Motor neuron (in vitro differentiated cells): ENCODE measurements at places on chromosomes 6 and 20. TPM values are rescaled to one million over a fixed set of nuclear protein-coding genes. Genes with fewer than 3 reads are reported as not detected.
A peak's percentile ranks its signal among the peaks of the same experiment; 100 is the strongest.

PGC gene
- 0.14 TPM in 1 of 2 replicates, not detected in the other for total RNA-seq

APCDD1L gene
- total RNA-seq, result 0.23 and 0.41 TPM in 2 replicates

BAG2 gene
- 2.6 and 2.8 TPM in 2 replicates for total RNA-seq

PLTP gene
- 30.7 TPM in 2 replicates for total RNA-seq

GHRH gene
- total RNA-seq, result not detected in 2 replicates

C2 gene
- total RNA-seq, result 3.8 and 4.0 TPM in 2 replicates

SLC32A1 gene
- 0.96 TPM in 1 of 2 replicates, not detected in the other for total RNA-seq

SMLR1 gene
- 2.1 TPM in 2 replicates for total RNA-seq

COL19A1 gene
- 0.45 and 1.5 TPM in 2 replicates for total RNA-seq

SCGN gene
- total RNA-seq, result 2.3 and 2.5 TPM in 2 replicates

DNA sequence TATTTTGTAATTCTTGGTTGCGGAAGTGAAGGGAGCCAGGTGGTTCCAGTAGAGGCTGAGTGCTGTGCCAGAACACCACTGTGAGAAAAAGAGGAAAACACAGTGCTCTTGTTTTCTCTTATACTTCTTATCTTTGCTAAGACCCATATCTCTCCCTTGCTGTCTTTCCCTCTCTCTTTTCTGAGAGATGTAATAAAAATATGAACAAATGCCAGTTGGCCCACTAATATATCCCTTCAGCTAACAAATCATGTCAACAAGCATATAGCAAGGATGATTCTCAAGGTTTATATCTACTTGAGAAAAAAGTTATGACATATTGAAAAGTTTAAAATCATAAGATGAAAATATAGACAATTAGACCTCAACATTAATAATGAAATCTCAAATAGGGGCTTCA, 758.3 kb downstream of the HDGFL1 start:
- no peak for ATAC-seq

GRCh38 chr6:89458704-89459103, 25.8 kb downstream of the ANKRD6 start:
- ATAC-seq, result no peak

DNA sequence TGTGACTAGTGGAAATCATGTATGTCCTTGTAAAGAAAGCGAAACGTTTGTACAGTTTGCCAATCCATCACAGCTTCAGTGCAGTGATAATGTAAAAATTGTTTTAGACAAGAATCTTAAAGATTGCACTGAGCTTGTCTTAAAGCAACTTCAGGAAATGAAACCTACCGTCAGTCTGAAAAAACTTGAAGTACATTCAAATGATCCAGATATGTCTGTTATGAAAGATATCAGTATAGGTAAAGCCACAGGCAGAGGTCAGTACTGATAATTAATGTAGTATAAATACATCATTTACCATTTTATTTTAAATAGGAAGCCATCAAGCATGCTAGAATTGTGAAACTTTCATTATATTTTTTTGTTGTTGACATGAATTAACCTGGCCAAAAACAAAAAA, 60.9 kb upstream of the SMIM8 start:
- no peak for ATAC-seq

- ATAC-seq, result peak; percentile 22
Measured at GRCh38 chr6:106751501-106752252, 122.3 kb downstream of the QRSL1 start.

DNA sequence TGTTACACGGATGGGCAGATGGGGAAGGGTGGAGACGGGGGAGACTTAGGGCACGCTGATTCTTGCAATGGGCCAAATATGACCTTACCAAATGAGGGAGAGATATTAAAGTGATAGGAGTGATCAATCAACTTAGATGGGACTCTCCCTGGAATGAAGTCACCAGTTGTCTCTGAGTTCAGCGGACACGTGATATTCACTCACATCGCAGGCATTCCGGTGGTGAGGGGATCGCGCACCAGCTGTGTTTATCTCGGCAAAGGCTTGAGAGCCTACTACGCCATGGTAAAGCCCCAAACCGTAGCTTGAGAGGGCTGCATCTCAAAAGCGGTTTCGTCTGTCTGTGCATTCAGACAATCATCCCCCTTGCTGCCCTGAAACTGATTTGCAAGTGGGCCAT, 5.5 kb downstream of the BMP7 start:
- peak; percentile 69 for ATAC-seq

DNA sequence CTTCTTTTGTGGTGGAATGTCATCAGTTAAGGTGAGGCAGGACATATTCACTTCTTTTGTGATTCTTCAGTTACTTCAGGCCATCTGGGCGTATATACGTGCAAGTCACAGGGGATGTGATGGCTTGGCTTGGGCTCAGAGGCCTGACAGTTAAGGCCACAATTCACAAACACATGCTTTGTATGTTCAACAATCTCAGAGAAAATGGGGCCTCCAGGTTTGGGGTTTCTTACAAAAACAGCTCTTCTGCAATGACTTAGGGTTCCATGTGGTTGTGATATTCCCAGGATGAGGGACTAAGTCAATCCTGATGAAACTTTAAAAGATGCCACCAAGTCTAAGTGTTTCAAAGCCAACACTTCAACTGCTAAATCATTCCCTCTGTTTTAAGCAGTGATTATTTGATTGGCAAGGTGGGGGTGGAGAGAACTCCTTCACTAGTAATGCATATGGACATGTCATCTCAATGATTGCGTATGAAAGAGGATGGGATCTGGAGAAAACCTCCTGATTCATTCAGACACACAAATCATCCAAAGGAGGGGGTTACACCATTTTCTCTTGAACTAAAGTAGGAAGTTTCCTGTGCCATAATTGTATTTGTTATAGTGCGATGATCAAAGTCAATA, 41.7 kb upstream of the HEY2 start:
- no peak for ATAC-seq

GRCh38 chr20:51711426-51711825, 56.8 kb downstream of the ATP9A start:
- ATAC-seq, result no peak

- ATAC-seq, result no peak
Measured at GRCh38 chr6:170026751-170027646, 263.9 kb downstream of the DLL1 start.

DNA sequence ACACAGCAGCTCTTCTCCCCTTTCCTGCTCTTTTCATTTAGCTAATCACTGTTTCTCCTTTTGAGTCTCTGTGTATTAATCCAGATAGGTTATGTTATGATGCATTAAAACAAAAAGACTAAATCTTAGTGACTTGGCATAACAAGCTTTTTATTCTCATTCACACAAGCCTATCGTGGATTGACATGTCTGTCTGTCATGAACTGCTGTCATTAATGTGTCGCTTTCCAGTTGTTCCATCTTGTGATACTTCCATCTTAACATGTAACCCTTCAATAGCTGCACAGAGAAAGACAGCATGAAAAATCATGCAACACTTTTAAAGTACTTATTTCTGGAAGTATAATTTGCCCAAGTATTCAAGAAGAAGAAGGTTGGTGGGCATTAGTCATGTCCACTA, 128.7 kb downstream of the GRIK2 start:
- no peak for ATAC-seq

- ATAC-seq, result peak; percentile 92
Measured at GRCh38 chr6:138397128-138398122, 6.6 kb upstream of the HEBP2 start.

GRCh38 chr6:154515826-154516225, 5.3 kb upstream of the CNKSR3 start:
- ATAC-seq, result peak; percentile 43

DNA sequence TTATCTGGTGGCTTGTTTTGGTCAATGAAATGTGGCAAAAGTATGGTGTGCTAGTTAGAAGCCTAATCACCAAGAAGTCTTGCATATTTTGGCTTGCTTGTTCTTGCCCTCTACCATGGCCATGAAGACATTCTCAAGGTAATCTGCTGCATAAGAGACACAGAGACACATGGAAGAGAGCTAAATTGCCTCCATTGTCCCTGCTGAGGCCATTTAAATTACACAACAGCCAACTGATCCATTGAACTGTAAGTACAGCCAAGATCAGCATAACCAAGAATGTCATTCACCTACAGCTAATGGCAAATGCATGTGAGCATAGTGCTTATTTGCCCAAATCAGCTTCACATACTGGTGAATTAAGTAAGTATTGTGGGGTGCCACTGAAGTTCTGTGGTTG, 603.8 kb downstream of the FRK start:
- no peak for ATAC-seq

DNA sequence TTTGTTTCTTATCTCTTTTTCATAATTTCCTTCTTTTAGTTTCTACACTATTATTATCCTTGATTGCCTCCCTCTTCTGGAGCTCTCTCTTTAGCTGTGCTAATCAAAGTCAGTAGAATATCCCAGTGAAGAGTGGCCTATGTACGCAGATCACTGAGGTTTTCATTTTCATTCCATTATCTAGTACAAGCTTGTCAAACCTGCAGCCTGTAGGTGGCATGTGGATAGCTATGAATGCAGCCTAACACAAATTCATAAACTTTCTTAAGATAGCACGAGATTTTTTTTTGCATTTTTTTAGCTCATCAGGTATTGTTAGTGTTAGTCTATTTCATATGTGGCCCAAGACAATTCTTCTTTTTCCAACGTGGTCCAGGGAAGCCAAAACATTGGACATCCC, 825.7 kb upstream of the MAP3K7 start:
- no peak for ATAC-seq

GRCh38 chr6:27078734-27079357, 168.7 kb upstream of the PRSS16 start:
- ATAC-seq, result peak; percentile 47

- peak; percentile 90 for ATAC-seq
Measured at GRCh38 chr6:36373368-36374019, 14.0 kb downstream of the ETV7 start.

- ATAC-seq, result no peak
Measured at GRCh38 chr6:17719323-17720041, 12.8 kb upstream of the NUP153 start.

DNA sequence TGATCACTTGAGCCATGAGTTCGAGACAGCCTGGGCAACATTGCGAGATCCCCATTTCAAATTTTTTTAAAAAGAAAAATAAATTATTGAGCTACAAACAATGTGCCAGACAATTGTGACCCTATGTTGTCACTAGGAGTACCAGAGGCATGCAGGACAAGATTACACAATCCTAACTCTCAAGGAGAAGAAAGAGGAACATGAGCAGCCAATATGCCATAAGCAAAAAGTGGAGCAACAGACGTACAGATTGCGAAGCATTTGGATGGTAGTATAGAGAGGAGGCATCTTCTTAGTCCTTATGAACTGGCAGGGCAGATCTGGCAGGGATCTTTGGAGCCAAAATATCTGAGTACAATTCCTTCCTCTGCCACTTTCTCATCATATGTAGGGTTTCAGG, 156.4 kb downstream of the OR2B2 start:
- ATAC-seq, result no peak

GRCh38 chr6:148984531-148985056, 237.8 kb downstream of the UST start:
- peak; percentile 48 for ATAC-seq

GRCh38 chr20:49603209-49603627, 35.3 kb upstream of the PTGIS start:
- ATAC-seq, result peak; percentile 59

GRCh38 chr20:59040667-59041066, 1.9 kb downstream of the PRELID3B start:
- ATAC-seq, result no peak

- ATAC-seq, result peak; percentile 79
Measured at GRCh38 chr6:145263778-145264211, 471.5 kb downstream of the EPM2A start.

GRCh38 chr20:52820641-52821292, 151.4 kb upstream of the TSHZ2 start:
- no peak for ATAC-seq

- no peak for ATAC-seq
Measured at GRCh38 chr6:119742188-119742803, 392.7 kb upstream of the MAN1A1 start.

GRCh38 chr20:51400051-51400926, 142.2 kb downstream of the NFATC2 start:
- no peak for ATAC-seq

- ATAC-seq, result no peak
Measured at GRCh38 chr6:37375376-37375775, 21.6 kb downstream of the RNF8 start.

GRCh38 chr20:1431158-1431557, 35.5 kb downstream of the NSFL1C start:
- no peak for ATAC-seq

- ATAC-seq, result no peak
Measured at GRCh38 chr6:7727086-7727945, 1.4 kb downstream of the BMP6 start.

GRCh38 chr6:95805699-95806098, 210.1 kb upstream of the FUT9 start:
- ATAC-seq, result no peak

DNA sequence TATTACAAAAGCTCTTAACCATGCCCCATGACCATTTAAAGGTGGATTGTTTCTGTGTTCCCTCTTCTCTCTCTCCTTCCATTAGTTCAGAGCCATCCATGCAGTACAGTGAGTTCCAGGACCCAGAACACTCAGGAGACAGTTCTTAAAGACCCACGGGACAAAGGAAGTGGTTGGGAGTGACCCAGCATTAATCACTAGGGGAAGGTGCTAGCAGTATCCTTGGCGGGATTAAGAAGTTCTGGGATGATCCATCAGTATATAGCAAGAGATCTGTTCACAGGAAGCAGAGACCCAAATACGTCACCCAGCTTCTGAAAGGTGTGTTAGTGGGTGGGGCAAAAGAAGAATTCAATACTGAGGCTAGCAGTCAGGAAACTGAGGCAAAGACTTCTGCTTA, 154.1 kb downstream of the PHF3 start:
- ATAC-seq, result no peak

- no peak for ATAC-seq
Measured at GRCh38 chr20:11972478-11972877, 54.8 kb downstream of the BTBD3 start.

DNA sequence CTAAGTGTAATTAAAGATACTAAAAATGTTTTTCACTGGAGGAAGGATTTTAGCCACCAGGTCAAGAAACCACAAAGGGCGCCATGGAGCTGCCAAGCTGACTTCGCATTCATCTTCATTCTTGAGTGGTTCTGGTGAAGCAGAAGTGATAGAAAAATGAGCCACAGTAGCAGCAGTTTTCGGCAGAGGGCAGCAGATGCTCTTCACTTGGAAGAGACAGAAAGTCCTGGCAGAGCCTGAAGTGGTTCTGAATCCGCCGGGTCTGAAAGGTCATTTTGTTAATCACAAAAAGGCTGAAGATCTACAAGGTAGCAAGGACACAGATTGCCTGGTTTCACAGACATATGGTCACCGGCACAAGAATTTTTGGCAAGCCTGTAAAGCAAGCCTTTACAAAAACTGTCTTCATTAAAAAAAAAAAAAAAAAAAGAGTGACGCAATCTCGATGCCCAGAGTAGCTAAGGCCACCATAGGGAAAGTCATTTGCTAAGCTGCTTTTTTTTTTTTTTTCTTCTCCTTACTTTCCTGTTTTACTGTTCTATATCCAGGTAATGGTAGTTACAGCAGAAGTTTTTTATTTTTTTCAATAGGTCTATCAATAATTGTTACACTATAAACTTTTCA, 345.1 kb upstream of the AGPAT4 start:
- peak; percentile 76 for ATAC-seq

- ATAC-seq, result peak; percentile 2
Measured at GRCh38 chr6:153003366-153003690, 819 bp upstream of the MTRF1L start.

- no peak for ATAC-seq
Measured at GRCh38 chr6:15048367-15048766, 197.5 kb upstream of the JARID2 start.
